ENCODE measurements at places on chromosomes 12 and 14. TPM values are rescaled to one million over a fixed set of nuclear protein-coding genes. Genes with fewer than 3 reads are reported as not detected.

Gene KRT7
- 3.9 TPM for total RNA-seq

- no peaks in the 10 kb centered on the region for H3K27me3 ChIP-seq
- no peak for DNase-seq
- H3K4me1 ChIP-seq = peaks cover 13% of the 10 kb centered on the region
- peak overlapping the region; percentile 25 for H3K27ac ChIP-seq
- no peaks in the 10 kb centered on the region for H3K36me3 ChIP-seq
- no peak overlapping the region for H3K4me3 ChIP-seq
Observed at GRCh38 chr12:67853204-67853603, 136.0 kb upstream of the IFNG-AS1 start.

Gene KLHL33
- total RNA-seq = 10.9 TPM

- no peak overlapping the region for H3K4me3 ChIP-seq
- peaks cover 2% of the 10 kb centered on the region for H3K27me3 ChIP-seq
- no peak overlapping the region for H3K27ac ChIP-seq
- DNase-seq = no peak
- H3K4me1 ChIP-seq = peaks cover 8% of the 10 kb centered on the region
- H3K36me3 ChIP-seq = no peaks in the 10 kb centered on the region
Observed at GRCh38 chr14:22508150-22508457, 80.9 kb downstream of the DAD1 start.

Gene CD4
- total RNA-seq = 3.8 TPM
